Stimulated activated CD8-positive, alpha-beta memory T cell treated with anti-CD3 and anti-CD28 coated beads, Interleukin-15, amount 100 ng/mL, for 1 hour (primary cell): ENCODE measurements at places on chromosomes 7 and 10.

GRCh38 chr10:17805921-17806577, 3.1 kb upstream of the MRC1 start:
- no peak for DNase-seq

- peak; percentile 46 for DNase-seq
Observed at GRCh38 chr10:119315128-119316001, 108.0 kb downstream of the GRK5 start.

- no peak for DNase-seq
Observed at GRCh38 chr7:101612885-101613515, 16.1 kb downstream of the MYL10 start.

DNA sequence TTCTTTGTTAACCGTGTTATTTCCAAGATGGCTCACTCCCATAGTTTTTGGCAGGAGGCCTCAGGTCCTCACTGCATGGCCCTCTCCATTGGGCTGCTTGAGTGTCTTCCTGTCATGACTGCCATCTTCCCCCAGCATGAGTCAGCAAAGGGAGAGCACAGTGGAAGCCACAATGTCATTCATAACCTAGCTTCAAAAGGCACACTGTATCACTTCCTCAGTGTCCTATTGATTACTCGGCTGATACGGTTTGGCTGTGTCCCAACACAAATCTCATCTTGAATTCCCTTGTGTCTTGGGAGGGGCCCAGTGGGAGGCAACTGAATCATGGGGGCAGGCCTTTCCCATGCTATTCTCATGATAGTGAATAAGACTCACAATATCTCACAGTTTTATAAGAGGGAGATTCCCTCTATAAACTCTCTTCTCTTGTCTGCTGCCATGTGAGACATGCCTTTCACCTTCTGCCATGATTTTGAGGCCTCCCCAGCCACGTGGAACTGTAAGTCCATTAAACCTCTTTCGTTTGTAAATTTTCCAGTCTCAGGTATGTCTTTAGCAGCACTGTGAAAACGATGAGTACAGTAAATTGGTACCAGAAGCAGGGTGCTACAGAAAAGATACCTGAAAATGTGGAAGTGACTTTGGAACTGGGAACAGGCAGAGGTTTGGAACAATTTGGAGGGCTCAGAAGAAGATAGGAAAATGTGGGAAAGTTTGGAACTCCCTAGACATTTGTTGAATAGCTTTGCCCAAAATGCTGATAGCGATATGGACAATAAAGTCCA, 106.5 kb downstream of the PRLHR start:
- no peak for DNase-seq
